ENCODE measurements at places on chromosomes 2 and 18. TPM values are rescaled to one million over a fixed set of nuclear protein-coding genes. Genes with fewer than 3 reads are reported as not detected.
A peak's percentile ranks its signal among the peaks of the same experiment; 100 is the strongest.

The WDSUB1 gene
- total RNA-seq, result 5.7 TPM

DNA sequence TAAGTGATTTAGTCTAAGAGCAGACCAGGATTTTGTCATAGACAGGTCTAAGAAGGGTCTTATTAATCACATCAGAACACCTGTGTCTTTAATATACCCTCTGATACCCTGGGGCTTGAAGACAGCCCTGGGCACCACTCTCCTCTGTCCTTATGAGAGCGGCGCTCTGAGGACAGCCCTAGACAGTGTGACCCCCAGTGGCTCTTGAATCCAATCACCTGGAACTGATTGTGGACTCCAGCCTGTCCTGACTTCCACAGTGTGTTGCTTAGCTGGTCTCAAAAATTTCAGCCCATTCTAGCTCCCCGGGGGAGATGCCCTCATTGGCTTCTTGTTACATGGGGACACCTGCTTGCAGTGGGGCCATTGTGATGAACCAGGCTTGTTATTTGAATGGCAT lies 195.8 kb upstream of the SMAD2 start:
- H3K27ac ChIP-seq, result no peak overlapping the region
- peaks cover 39% of the 10 kb centered on the region for H3K27me3 ChIP-seq
- no peaks in the 10 kb centered on the region for H3K36me3 ChIP-seq
- DNase-seq, result no peak

GRCh38 chr2:64336171-64336570 lies 117.8 kb upstream of the LGALSL start:
- no peak for DNase-seq
- peaks cover 16% of the 10 kb centered on the region for H3K27me3 ChIP-seq
- H3K4me1 ChIP-seq, result peaks cover 8% of the 10 kb centered on the region
- H3K27ac ChIP-seq, result no peak overlapping the region

DNA sequence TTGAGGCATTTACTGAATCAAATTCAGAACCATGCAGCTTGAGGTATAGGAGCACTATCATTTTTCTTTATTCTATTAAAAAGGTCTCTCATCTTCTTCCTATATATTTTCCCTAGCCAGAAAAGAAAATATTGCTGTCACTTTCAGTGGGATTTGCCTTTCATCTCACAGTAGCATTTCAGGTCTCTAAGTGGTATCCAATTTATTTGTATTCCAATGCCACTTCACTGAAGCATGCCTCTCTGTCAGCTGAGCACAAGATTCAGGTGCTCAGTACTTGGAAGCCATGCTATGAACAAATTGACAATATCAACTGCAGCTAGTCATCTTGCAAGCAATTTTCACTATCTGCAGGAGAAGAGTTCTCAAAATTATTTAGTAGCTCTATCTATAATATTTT lies 457.2 kb upstream of the SLC39A10 start:
- H3K4me3 ChIP-seq, result no peak overlapping the region
- H3K27me3 ChIP-seq, result no peaks in the 10 kb centered on the region
- H3K4me1 ChIP-seq, result peaks cover 19% of the 10 kb centered on the region
- H3K36me3 ChIP-seq, result no peaks in the 10 kb centered on the region

The MEIS1 gene
- total RNA-seq, result not detected

GRCh38 chr2:201237486-201238123 lies 22.7 kb upstream of the CASP8 start:
- H3K4me3 ChIP-seq, result peak overlapping the region; percentile 20
- no peak for DNase-seq
- peaks cover 41% of the 10 kb centered on the region for H3K36me3 ChIP-seq

DNA sequence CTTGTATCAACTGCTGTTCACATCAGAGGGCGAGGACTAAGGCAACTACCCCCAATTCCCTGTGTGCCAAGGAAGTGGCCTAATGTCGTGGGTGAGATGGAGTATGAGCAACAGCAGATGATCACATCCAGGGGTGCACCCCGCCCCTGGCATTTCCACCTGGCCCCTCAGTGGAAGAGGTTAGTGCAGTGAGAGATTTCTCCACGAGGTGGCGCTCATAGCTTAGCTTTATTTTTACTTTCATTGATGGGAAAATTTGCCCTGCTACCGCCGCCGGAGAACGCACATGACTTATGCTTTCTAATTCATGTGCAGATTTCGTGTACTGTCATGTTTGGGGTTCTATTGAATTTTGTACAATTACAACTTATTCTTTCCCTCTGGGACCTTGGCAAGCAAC lies 470.6 kb upstream of the MEX3C start:
- H3K27ac ChIP-seq, result no peak overlapping the region
- no peak overlapping the region for H3K4me3 ChIP-seq
- no peaks in the 10 kb centered on the region for H3K27me3 ChIP-seq
- no peaks in the 10 kb centered on the region for H3K4me1 ChIP-seq
- DNase-seq, result peak; percentile 17

DNA sequence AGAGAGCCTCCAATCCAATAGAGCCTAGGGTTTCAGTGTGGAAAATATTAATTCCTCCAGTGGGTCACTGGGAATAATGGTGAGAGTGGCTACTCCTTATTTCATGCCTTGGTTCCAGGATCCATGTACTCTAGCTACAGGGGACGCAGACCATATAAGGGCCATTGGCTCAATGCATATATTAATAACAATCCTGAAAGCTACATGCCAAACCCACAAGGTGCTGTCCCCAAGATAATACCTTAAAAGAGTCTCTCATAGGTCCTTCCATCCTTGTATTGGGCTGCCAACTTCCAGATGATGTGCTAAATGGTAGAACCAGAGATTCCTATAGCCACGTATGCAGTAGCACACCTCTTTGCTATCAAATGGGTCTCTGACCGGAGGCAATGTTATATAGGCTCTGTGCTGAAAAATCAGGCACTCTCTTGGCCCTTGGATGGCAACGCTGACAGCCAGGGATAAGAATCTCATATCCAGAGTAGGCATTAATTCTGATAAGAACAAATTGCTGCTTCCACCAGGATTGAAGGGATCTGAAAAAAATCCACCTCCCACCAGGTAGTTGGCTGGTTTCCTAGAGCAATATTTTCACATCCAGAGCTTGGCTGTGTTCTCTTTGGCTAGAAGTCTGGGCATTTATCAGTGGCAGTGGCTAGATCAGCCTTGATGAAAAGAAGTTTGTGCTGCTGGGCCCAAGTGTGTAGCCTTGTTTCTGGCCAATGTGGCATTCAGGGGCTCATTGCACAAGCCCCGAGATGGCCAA lies 218.1 kb upstream of the MGAT5 start:
- H3K27me3 ChIP-seq, result peaks cover 9% of the 10 kb centered on the region
- no peak overlapping the region for H3K27ac ChIP-seq
- H3K4me3 ChIP-seq, result no peak overlapping the region
- DNase-seq, result no peak
- H3K36me3 ChIP-seq, result no peaks in the 10 kb centered on the region

The HOXD9 gene
- total RNA-seq, result not detected

- H3K27me3 ChIP-seq, result peaks cover 11% of the 10 kb centered on the region
- H3K4me3 ChIP-seq, result no peak overlapping the region
- DNase-seq, result no peak
- H3K4me1 ChIP-seq, result no peaks in the 10 kb centered on the region
- H3K27ac ChIP-seq, result no peak overlapping the region
Measured at GRCh38 chr2:127581050-127581345, 45.5 kb downstream of the MYO7B start.

GRCh38 chr18:21330122-21330701 lies 88.2 kb downstream of the GREB1L start:
- no peaks in the 10 kb centered on the region for H3K4me1 ChIP-seq
- no peak for DNase-seq
- H3K4me3 ChIP-seq, result no peak overlapping the region
- H3K27me3 ChIP-seq, result peaks cover 2% of the 10 kb centered on the region
- H3K36me3 ChIP-seq, result no peaks in the 10 kb centered on the region

DNA sequence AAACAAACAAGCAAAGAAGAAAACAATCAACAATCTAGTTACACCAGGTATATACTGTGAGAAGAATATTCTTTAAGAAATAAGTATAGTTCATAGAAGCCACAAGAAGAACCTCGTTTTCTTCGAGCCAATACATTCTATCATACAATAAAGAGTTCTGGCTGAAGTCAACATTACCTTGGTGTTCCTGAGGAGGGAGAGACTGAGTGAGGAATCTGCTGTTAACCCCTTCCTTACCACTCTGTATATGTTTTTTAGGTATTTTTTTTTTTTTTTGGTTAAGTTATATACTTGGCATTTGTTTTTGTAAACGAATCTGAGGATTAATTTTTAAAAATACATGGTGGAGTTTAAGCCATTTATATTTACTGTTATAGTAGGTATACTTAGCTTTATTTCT lies 412.5 kb downstream of the NUP35 start:
- H3K27me3 ChIP-seq, result no peaks in the 10 kb centered on the region
- DNase-seq, result no peak
- H3K4me1 ChIP-seq, result no peaks in the 10 kb centered on the region
- no peaks in the 10 kb centered on the region for H3K36me3 ChIP-seq
- no peak overlapping the region for H3K4me3 ChIP-seq

GRCh38 chr2:10269711-10270610 lies 32.7 kb upstream of the HPCAL1 start:
- peaks cover 3% of the 10 kb centered on the region for H3K27me3 ChIP-seq
- DNase-seq, result no peak
- H3K4me3 ChIP-seq, result no peak overlapping the region
- no peak overlapping the region for H3K27ac ChIP-seq
- H3K36me3 ChIP-seq, result no peaks in the 10 kb centered on the region

The C2orf80 gene
- total RNA-seq, result not detected

The CHRND gene
- not detected for total RNA-seq

The GMPPA gene
- 41.3 TPM for total RNA-seq

The INPP5D gene
- 61.2 TPM for total RNA-seq
